ENCODE measurements at places on chromosomes 5 and 9.

GRCh38 chr9:133956520-133957076 lies 35.5 kb downstream of the VAV2 start:
- no peak for DNase-seq

- no peak for DNase-seq
Measured at GRCh38 chr5:145294331-145294730, 540.8 kb downstream of the PRELID2 start.

GRCh38 chr5:135759149-135759784 lies 75.2 kb upstream of the SLC25A48 start:
- DNase-seq = no peak

DNA sequence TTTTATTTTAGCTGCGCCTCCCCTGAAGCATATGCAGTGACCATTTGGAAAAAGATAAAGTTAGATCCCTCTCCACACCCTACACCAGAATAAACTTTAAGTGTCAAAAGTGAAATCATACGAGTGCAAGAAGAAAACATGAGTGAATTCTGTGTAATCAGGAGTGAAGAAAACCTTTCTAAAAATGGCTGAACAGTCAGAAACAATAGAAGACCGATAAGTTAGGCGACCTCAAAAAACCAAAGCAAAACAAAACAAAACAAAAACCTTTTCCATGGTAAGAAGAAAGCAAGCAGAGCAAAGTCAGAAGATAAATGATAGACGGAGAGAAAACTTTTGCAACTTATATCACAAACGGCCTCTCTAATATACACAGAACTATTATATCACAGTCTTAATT lies 16.6 kb upstream of the TSC1 start:
- no peak for DNase-seq

- DNase-seq = no peak
Measured at GRCh38 chr5:120771202-120771601, 307.1 kb downstream of the PRR16 start.

DNA sequence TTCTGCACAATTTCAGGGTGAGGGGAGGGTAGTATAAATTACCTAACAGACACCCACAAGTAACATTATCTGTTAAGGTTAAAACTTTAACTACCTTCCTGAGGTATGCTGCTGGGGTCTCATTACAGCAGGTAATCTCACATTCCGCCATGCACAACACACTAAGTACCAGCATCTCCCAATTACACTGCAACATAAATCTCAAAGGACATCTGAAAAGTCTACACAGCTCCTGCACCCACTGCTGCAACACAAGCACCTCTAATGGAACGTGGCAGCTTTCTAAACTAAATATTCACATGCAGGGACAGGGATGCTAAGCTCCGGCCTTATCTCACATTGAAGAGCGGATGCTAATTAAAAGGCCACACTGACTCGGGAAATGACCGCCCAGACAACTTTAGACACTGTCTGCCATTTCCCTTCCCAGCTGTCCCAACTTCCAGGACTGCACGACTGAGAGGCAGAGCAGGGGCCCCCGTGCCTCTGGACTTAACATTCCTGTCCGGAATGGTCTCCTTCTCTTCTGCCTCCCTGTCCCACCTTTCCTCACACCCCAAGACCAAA lies 45.9 kb downstream of the PSMB7 start:
- no peak for DNase-seq

- no peak for DNase-seq
Measured at GRCh38 chr9:82147798-82148425, 159.3 kb downstream of the SPATA31D1 start.

GRCh38 chr9:20658677-20659473 lies 25.2 kb upstream of the FOCAD start:
- DNase-seq = no peak

GRCh38 chr9:91948101-91948596 lies 1.9 kb downstream of the ROR2 start:
- no peak for DNase-seq

DNA sequence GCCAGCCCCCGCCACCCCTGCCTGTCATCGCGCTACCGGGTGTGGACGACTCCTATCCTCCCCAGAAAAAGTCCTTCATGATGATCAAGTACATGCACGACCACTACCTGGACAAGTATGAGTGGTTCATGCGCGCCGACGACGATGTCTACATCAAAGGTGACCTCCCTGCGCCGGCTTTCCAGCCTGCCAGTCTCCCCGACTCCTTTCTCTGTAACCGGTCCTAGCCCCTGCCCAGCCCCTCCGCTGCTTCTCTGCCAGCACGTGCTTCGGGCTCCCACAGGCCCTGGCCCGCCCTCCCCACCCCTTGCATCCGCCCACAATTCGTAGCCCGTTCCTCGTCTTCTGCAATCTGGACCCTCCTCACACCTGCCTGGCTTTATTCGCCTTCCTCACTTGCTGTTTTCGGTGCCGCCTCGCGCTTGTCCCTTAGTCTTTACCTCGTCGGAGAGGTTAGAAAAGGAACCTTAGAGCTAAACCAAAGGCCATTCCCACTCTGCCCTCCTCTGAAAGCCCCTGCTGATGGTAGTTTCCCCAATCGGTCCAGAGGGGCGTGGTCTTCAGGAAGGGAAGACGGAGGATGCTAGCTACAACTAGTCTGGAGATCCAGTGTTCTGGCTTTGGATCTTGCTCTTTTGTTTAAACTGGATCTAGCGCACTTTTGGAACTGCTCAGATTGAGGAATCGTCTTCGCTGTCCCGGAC lies 1.4 kb downstream of the CHSY3 start:
- no peak for DNase-seq

GRCh38 chr5:57302643-57303042 lies 128.8 kb downstream of the GPBP1 start:
- peak; percentile 15 for DNase-seq

DNA sequence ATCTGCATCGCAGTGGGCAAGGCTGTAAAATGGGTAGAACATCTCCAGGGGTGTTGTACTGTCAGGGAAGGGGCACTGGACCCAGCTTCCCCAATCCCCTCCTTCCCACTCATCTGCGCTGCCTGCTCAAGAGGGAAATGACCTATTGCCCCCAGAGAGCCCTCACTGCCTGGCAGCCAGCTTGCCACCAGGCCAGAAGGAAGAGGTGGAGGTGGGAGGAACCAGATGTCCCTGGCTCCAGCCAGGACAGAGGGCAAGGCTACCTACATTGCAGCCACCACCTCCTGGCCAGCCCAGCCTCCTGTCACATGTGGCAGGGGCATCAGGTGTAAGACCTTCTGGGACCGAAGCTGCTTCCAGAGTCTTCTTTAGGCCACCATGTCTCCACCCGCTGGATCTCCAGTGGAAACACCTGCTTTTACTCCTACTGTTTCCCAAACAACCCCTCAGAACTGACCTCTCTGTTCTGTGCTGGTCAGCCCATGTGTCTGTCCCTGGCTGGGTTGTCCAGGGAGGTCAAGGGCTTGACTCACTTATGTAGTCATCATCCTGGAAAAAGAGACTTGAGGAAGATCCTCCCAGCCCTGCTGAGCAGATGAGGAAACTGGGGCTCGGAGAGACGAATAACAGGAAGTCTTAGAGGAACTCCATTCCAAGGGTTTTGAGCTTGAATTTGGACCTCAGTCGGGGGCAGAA lies 42.3 kb downstream of the JADE2 start:
- DNase-seq = no peak

DNA sequence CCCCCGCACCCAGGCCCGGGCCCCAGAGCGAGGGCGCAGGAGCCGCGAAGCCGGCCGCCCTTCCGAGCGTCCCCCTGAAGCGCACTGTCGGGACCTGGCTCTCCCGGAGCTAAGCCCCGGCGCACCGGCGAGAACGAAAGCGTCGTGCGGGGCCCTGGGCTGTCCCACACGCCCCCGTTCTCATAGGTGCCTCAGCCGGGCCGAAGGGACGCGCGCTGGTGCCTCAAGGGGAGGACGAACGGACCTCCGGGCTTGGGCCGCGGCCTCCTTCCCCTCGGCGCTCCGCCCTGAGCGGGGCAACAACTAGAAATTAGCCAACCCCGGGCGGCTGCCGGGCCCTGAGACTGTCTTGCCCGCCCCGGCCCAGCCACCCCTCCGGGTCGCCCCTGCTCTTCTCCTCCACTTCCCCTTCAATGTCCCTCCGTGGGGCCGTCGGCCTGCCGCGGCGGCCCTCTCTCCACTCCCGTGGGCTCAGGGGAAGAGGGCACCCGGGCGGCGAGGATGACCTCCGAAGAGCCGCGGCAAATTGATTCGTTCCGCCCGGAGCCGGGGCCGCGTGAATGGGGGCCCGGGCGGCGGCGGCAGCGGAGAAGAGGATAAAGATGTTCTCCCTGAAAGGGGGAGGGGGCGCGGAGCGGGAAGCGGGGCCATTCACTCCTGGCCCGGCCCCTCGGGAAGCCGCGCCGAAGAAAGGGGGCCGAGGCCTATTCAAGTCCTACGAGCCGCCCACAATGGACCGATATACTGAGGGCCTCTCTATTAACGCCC lies 3.5 kb upstream of the PRDM12 start:
- DNase-seq = no peak

- no peak for DNase-seq
Measured at GRCh38 chr9:105633411-105633810, 28.8 kb upstream of the TAL2 start.

- DNase-seq = no peak
Measured at GRCh38 chr9:119357336-119358096, 11.7 kb downstream of the BRINP1 start.

GRCh38 chr5:141771031-141771430 lies 89.0 kb upstream of the ARAP3 start:
- DNase-seq = no peak

GRCh38 chr5:15566789-15567188 lies 66.8 kb downstream of the FBXL7 start:
- DNase-seq = no peak
